ENCODE measurements at places on chromosomes 7 and 10.

- no peak for DNase-seq
Measured at GRCh38 chr7:67823345-67823744, 826.7 kb downstream of the TYW1 start.

DNA sequence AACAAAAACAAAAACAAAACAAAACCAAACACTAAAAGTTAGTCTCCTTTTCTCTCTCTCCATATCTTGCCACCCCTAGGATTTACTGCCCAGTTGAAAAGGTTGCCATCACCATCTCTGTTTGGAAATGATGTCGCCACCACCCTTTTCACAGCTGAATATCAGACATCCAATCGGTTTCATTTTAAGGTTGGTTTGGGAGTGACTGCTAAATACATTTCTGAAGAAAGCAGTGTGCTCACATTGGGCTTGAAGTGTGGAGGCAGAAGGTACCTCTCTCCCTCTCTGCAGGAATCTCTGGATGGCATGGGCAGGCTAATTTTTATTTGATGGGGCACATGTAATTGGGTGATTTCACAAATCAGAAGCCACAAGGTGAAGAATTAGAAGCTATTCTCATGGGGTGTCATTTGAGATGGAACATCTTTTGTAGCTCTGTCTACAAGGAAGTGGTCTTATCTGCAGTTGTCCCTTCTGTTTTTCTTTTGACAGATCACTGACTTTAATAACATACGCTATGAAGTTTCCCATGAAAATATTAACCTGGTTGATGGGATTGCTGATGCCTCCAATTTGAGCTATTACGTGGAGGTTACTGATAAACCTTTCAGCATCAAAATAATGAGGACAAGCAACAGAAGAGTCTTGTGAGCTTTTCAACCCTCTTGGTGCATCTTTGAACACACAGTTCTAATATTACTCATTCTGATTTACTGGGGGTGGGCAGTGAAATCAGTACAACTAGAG is 20.1 kb downstream of the MGAM2 start:
- DNase-seq = no peak

DNA sequence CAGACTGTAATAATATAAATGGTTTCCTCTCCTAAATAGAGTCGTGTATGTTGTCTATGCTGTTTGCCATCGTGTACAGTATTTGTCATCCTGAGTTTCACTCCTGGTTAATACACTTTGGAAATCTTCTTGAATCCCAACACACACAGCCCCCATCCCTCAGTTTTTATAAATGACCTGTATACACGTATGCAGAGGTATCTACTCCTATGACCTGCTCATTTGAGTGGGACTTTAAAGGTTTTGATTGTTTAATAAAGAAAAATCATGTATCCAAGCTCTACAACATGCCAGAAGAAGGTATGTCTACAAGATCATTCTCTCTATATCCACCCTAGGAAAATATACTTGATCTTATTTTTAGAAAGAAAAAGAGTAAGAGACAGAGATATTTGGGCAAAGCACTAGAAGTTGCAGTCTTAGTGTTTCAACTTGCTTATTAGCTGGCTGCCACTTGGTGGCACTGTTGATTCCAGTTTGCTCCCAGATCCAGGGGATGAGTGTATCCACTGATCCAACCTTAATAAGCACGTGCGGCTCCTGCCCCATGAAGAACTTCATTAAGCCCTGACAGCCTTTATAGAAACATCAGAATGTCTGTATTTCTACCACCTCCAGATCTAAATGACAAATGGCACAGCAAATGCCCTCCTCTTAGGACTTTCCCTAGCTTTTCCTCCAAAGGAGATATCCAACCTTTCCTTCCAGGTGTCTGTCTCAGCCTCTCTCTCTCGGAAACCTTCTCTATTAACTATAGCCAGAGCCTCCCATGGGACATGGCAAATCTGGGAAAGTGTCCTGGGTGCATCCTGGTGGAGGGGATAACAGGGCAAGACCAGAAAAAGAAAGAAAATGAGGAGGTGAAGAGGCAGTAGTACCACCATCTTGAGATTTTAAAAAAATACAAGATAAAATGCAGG is 181.6 kb upstream of the NEBL start:
- DNase-seq = peak; percentile 46

GRCh38 chr10:74335501-74335900 is 184.5 kb downstream of the ADK start:
- DNase-seq = no peak

DNA sequence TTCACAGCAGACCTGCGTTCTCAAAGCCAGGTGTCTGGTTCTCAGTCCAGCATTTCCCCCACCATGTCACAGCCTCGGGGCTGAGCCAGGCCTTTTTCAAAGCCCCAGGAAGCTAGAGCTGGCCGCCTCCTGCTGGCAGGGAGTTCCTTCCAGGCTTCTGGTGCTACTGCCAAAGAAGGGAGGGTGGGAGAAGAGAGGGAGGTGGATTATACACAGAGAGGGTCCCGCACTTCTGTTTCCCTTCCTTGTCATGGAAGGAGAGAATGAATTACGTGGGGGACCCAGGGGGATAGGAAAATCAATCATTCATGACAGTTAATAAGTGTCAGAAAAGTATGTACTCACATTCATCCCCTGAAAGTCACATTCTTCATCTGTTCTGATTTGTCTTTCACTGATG is 600 bp upstream of the LGI1 start:
- DNase-seq = no peak

GRCh38 chr10:15546606-15547005 is 173.1 kb downstream of the ITGA8 start:
- DNase-seq = no peak

- DNase-seq = no peak
Measured at GRCh38 chr10:94496010-94496409, 49.6 kb upstream of the HELLS start.

- DNase-seq = no peak
Measured at GRCh38 chr10:33335801-33336581, 1.5 kb upstream of the NRP1 start.

DNA sequence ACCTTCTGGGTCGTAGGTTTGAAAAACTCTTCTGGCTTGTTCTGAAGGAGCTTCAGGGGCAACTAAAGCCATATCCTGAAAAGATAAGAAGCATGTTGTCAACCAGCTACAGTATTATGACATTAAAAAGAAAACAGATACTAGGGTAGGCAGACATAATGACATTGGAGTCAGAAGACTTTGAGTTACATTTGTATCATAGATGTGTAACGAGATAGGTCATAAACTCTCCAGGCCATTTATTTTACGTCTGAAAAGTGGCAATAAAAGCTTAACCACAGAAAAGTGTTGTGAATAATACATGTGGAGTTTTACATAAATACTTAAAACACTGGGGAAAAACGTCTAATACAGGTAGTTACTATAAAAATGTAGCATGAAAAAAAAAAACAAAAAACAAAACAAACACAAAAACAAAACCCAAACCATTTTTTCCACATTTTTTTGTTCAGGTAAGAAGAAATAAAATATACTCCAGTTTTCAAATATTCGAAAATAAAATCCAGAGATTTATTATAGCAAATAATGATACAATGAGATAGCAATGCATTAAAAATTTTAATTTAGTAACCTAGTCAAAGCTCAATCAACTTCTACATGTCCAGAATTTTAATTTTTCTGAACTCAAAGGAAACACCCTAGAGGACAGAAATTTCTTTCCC is 64.1 kb downstream of the MINDY3 start:
- DNase-seq = no peak

DNA sequence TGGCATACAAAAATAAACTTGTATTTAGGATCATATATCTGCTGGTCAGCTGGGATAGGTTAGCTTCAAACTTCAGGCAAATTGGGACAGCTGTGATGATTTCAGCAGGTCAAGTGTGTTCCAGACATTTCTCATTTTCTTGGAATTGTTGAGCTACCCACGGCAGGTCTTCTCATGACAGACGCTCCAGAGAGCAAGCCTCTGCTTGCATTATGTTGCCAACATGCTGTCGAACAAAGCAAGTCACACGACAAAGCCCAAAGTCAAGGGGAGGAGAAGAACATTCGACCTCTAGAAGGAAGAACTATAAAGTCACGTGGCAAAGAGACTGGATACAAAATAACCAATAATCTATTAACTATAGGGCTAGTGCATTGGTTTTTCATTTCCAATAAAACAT is 103.5 kb downstream of the RAB18 start:
- no peak for DNase-seq

DNA sequence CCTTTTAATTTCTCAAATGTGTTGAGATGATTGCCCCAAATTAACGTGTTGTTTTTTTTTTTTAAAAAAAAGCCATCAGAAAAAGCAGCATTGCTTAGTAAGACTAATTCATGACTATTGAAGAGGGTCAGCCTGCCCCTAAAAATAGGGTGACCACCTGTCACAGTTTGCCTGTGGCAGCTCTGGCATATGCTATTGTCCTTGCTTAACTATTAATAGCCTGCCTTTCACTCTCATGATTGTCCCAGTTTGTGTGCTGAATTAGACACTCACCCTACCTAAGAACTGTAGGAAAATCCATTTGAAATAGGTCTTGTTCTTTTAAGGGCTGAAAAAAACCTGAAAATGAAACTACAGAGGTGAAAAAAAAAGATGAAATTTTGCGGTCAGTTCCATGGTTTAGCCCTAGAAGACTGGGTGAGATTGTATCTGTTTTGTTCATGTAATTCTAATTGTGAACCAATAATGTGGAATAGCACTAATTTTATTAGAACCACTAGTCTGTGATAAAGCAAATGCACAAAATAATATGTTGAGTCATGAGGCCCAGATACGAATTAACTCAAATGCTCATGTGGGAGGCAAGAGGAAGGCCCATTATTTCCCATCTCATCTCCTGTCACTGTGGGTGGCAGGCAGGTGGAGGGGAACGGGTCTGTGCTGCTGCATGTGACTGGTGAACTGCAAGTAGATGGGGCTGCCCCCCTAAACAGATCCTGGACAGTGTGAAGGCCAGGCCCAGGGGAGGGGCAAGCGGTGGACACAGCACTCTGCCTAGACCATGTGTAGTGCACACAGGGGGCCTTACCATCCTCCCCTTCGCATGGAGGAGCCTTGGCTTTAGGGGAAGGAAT is 265.4 kb upstream of the NFE2L3 start:
- DNase-seq = no peak

DNA sequence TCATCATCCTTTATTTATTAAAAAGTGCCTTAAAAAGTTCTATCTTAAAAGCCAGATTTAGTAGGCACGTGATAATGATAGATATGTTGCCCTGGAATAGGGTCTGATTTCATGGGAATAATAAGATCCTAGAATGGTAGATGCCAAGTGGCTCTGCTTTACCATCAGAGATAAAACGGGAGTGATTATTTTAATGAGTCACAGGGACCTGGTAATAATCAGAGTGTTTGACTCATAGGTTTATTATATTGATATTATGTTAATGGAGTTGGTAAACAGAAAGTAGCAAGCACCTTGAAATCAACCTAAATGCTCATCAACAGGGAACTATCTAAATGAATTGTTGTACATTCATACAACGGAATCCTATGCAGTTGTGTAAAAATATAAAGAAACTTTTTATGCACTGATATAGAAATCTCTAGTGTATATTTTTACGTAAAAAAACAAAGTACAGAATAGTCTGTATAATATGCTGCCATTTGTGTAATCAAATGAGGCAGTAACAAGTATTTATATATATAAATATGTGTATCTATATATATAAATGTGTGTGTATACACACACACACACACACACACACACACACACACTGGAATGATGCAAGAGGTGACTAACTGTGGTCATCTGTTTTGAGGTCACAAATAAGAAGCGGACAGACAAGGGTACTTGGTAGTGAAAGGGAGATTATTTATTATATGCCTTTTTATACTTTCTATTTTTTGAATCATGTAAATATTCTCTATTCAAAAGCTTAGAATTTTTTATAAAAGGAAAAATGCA is 78.6 kb upstream of the DYNC1I1 start:
- no peak for DNase-seq

DNA sequence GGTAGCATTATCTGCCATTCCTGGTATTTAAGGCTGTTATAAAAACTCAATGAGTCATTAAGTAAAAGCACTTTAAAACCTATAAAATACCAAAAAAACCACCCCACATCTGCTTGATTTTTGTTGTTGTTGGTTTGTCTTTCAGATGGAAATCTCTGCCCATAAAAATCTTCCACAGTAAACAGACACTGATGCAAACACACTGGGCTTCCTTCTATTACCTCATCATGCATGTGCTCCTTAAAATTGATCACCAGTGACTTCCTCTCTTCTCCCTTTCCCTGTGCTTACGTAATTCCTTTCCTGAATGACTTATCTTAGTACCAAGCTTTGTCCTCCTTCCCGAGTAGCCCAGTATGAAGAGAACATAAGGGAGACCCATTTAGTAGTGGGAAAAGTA is 167.2 kb downstream of the EVX1 start:
- DNase-seq = no peak

GRCh38 chr10:127534496-127534895 is 14.6 kb upstream of the NPS start:
- DNase-seq = no peak

- no peak for DNase-seq
Measured at GRCh38 chr7:1297017-1297960, 64.6 kb downstream of the UNCX start.

- no peak for DNase-seq
Measured at GRCh38 chr7:118478931-118479330, 254.4 kb downstream of the ANKRD7 start.

DNA sequence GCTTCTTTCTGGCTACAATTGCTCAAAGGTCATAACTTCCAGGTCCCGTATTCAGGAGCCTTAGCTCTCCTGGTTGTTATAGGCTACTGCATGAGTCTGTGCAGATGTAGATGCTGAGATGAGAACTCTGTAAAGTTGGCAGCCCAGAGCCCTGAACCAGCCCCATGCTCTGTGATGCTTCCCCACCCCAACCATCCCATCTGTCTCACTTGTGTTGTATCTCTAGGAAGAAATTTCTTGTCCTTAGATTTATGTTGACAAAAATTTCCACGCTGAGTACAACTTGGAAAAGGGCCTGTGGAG is 61.2 kb upstream of the EEPD1 start:
- no peak for DNase-seq

- DNase-seq = no peak
Measured at GRCh38 chr7:55493408-55493807, 78.9 kb downstream of the VOPP1 start.

GRCh38 chr7:84237533-84238173 is 43.1 kb upstream of the SEMA3A start:
- DNase-seq = no peak

DNA sequence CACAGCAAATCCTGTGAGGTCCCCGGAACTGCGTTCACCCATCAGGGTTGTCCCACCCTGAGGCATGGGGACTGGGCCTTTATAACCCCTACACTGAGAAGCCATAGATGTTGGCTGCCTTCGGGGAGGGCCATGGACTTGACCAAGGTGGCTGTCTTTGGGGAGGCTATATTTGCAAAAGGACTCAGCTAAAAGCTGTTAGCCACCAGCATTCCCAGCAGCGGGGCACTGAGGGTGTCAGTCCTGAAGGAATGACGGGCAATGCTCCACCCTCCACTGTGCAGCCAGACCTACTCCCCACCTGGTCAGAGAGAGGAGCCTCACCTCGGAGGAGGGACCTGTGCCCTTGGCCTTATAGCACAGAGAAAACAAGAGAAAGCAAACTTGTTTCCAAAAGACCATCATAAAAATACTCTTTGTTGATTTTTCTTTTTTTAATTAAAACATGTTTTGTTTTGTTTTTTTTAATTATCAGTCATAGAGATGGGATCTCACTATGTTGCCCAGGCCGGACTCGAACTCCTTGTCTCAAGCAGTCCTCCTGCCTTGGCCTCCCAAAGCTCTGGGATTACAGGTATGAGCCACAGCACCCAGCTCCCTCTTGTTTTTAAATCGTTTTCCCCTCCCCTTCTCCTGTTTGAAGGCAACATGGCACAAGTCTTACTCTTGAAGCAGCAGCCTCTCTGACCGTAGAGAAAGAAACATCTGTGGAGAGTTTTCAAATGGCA is 26.7 kb upstream of the CUX1 start:
- DNase-seq = no peak

- DNase-seq = no peak
Measured at GRCh38 chr10:80529604-80530003, 8.1 kb upstream of the SH2D4B start.
